ENCODE measurements at places on chromosomes 2 and 18. TPM values are rescaled to one million over a fixed set of nuclear protein-coding genes. Genes with fewer than 3 reads are reported as not detected.

DNA sequence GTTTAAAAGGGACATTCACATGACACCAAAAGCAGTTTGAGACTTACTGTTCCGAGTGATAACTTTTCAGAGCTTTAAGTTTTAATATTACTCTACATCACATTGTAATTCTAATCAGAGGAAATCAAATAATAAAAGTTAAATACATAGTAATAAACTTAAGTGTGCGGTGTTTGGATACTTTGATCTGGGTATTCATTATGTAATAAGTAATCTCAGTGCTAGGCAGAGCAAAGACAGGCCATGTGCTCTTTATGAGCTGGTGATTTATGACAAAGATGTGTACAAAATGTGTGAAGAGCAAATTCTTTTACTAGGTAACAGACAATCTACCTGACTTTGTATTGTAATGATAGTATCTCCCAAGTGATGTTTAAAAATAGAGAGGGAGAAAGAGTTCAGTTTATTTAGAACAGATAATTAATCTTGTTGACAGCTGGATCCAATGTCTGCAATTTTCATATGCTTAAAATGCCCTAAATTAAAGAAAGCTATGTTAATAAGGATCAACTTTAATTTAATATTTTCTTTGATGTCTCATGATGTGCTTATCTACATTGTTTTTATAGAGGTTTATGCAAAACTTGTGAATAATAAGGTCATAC is 4.4 kb downstream of the CFAP221 start:
- H3K27ac ChIP-seq = no peak overlapping the region
- DNase-seq = no peak
- peaks cover 7% of the 10 kb centered on the region for H3K4me1 ChIP-seq
- peaks cover 17% of the 10 kb centered on the region for H3K27me3 ChIP-seq

DNA sequence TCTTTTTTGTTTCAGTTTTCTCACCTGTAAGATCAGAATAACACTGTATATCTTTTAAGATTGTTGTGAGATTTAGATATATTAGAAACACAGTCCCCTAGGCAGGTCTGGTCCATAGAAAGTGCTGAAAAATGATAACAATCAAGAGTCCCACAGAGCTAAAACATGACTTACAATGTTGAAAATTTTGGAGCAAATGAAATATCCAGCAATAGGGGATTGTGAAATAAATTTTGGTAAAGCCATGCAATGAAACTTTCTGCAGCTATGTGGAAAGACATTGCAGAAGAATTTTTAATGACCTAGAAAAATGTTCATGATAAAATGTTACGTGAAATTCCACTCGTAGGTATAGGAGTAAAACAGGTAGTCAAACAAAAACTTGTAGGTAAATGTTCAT is 127.6 kb upstream of the SERPINE2 start:
- H3K36me3 ChIP-seq = no peaks in the 10 kb centered on the region
- H3K27ac ChIP-seq = no peak overlapping the region
- no peak overlapping the region for H3K4me3 ChIP-seq
- H3K27me3 ChIP-seq = no peaks in the 10 kb centered on the region

DNA sequence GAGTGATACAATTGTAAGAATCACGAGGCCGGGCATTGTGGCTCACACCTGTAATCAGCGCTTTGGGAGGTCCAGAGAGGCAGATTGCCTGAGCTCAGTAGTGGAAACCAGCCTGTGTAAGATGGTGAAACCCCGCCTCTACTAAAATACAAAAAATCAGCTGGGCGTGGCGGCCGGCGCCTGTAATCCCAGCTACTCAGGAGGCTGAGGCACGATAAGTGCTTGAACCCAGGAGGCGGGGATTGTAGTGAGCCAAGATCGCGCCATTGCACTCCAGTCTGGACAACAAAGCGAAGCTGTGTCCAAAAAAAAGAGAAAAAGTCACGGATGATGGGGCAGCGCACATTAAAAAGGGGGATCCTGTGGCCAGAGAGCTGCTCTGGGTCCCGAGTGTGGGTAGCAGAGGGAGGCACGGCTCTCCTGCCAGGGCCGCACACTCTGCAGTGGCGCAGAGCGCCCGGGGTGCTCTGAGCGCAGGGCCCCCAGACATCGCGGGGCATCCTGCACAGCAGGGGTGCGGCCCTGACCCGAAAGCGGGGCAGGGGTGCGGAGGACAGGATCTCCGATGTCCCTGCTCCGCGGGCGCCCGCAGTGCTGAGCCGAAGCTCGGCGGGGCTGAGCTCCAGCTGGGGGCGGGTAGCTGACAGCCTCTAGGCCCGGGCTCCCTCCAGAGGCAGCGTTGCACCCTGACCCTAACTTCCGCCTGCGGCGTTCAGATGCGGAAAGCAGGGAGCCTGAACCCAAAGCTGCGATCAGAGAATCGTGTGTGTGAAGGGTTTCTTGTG is 30.4 kb upstream of the RAB6D start:
- H3K36me3 ChIP-seq = no peaks in the 10 kb centered on the region
- no peak overlapping the region for H3K4me3 ChIP-seq
- H3K27me3 ChIP-seq = no peaks in the 10 kb centered on the region
- H3K4me1 ChIP-seq = no peaks in the 10 kb centered on the region
- H3K27ac ChIP-seq = no peak overlapping the region

DNA sequence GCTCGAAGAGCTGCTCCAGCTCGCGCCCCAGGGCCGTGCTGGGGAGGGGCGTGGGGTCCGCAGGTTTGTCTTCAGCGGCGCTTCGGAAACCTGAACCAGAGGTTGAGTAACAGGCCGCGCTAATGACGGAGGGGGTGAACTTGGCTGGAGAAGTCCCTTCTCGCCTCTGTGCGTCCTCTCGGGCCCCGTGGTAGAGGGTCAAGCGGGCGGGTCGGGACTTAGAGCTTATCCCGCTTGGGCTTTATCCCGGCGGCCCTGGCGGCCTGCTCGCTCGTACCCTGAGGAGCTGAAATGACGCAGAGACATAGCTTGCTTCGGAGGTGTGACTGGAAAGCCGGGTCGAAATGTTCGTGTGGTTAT is 479 bp downstream of the RNMT start:
- H3K36me3 ChIP-seq = peaks cover 8% of the 10 kb centered on the region
- H3K27ac ChIP-seq = peak overlapping the region; percentile 91
- DNase-seq = peak; percentile 58
- no peaks in the 10 kb centered on the region for H3K27me3 ChIP-seq
- peak overlapping the region; percentile 89 for H3K4me3 ChIP-seq

GRCh38 chr2:100692906-100693305 is 127.0 kb upstream of the NPAS2 start:
- no peaks in the 10 kb centered on the region for H3K27me3 ChIP-seq
- no peaks in the 10 kb centered on the region for H3K36me3 ChIP-seq
- DNase-seq = no peak
- H3K4me1 ChIP-seq = no peaks in the 10 kb centered on the region
- H3K27ac ChIP-seq = no peak overlapping the region

GRCh38 chr2:172162739-172163336 is 60.1 kb upstream of the DLX2 start:
- no peaks in the 10 kb centered on the region for H3K36me3 ChIP-seq
- H3K27ac ChIP-seq = no peak overlapping the region
- H3K27me3 ChIP-seq = peaks cover 2% of the 10 kb centered on the region
- no peak overlapping the region for H3K4me3 ChIP-seq
- H3K4me1 ChIP-seq = no peaks in the 10 kb centered on the region

Gene SNORC
- 1.2 TPM for total RNA-seq

Gene NDUFB3
- total RNA-seq = 10.1 TPM

Gene GPR45
- total RNA-seq = not detected

Measured in CD4-positive, alpha-beta T cell (primary cell).